Anterior cingulate cortex (tissue), 58 donors: ENCODE measurements at places on chromosomes 16 and 17.

DNA sequence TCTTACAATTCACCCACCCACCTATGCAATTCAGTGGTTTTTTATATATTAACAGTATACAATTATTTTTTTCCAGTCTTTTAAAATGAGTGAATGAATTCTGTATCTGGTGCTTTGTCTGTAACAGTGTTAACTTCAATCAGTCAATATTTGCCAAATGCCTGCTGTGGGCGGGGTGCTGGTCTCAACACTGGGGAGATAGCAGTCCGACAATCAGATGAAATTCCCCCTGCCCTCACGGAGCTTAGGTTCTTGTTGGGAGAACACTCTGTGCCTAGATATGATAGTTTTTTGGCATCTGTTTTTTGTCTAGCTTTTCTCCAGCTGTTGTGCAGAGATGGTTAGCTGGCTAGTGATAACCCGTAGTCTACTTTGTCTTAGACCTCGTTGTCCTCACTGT lies 201.1 kb downstream of the SNX29 start:
- DNase-seq = no peak

DNA sequence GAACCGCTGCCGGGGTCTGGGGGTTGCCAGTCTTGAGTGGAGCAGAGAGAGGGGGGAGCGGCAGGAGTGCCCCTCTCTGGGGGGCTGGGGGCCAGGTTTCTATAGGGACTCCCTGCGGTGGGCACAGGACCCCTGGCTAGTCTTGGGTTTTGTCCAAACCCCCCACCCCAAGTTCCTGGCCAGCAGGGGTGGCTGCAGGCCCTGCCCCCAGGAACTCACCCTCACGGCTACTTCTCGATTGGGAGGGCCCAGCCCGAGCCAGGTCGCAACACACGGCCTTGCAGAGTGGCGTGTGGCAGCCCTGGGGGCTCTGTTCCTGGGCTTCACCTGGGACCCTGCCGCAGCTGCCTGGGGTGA lies 601 bp downstream of the CDH15 start:
- DNase-seq = no peak

DNA sequence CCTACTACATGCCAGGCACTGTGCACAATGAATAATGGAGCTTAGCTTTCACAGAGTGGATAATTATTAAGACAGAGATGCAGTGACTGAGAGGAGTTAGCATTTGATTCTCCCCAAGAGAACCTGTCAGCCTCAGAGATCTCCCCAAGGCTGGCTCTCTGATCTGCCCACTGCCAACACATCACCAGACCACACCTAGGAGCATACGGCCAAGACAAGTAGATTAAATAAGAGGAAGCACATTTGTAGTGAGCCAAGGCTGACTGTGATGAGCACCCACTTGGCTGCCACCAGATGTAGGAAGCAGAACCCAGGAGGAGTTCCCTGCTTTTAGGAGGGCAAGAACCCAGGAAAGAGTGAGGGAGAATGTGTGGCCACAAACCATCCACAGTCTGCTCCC lies 130.1 kb downstream of the SPACA3 start:
- DNase-seq = no peak

- DNase-seq = no peak
These were observed 120.7 kb downstream of the ABCC12 start for GRCh38 chr16:48035142-48035541.

GRCh38 chr16:78953526-78953925 lies 647.0 kb downstream of the MAF start:
- no peak for DNase-seq

DNA sequence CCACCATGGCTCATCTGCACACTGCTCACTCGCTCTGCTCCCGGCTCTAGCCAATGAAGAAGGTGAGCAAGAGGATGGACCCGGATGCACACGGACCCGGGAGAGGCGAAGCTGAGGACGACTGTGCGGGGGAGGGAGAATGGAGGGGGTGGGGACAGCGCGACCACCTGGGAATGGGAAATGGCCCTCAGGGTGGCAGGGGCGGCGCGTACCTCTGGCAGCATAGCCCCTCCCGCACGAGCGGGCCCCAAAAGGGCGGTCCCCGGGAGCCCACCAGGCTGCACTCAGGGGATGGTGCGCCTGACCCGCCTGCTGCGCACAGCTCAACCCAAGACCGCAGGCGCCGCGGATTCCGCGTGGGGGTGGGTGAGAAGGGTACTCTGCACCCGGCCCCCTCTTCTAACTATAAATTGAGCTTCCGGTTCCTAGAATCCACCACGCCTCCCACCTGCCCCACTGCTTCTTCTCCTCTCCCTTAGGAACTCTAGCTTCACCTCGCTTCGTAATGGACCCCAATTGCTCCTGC lies 6.1 kb downstream of the MT1H start:
- no peak for DNase-seq
